Lung microvascular endothelial cell (primary cell): ENCODE measurements at places on chromosomes 2 and 18.

DNA sequence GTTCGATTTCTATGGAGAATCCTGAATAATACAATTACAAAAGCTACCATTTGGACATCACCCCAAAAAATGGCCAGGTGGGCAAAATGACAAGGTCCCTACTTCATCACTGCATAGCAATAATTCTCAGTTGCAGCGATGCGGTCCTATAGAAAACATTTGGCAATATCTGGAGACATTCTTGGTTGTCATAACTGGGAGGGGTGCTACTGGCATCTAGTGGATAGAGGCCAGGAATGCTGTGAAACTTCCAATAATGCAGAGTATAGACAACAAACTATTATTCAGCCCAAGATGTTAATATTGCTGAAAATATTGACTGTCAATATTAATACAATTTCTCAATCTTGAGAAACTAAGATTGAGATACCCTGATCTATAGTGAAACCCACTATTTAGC is 637.8 kb upstream of the PKDCC start:
- no peak for DNase-seq

GRCh38 chr2:150154308-150154797 is 333.1 kb downstream of the RND3 start:
- no peak for DNase-seq

DNA sequence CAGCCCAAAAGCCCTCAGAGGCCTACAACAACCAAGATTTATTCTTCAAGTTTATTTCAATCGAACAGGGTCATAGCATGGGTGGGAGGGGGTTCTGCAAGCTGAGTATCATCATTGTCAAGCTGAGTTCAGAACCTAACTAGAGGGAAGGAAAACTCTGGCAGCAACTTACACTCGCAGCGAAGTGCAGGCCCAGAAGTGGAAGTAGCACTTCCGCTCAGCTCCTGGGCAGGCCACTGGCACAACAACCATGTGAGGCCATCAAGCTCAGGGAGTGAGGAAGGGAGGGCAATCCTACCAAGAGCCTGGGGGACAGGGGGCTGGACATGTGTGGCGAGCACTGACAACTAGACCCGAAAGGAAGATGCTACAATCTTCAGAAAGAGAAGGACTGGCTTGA is 4.8 kb downstream of the UXS1 start:
- peak; percentile 35 for DNase-seq

DNA sequence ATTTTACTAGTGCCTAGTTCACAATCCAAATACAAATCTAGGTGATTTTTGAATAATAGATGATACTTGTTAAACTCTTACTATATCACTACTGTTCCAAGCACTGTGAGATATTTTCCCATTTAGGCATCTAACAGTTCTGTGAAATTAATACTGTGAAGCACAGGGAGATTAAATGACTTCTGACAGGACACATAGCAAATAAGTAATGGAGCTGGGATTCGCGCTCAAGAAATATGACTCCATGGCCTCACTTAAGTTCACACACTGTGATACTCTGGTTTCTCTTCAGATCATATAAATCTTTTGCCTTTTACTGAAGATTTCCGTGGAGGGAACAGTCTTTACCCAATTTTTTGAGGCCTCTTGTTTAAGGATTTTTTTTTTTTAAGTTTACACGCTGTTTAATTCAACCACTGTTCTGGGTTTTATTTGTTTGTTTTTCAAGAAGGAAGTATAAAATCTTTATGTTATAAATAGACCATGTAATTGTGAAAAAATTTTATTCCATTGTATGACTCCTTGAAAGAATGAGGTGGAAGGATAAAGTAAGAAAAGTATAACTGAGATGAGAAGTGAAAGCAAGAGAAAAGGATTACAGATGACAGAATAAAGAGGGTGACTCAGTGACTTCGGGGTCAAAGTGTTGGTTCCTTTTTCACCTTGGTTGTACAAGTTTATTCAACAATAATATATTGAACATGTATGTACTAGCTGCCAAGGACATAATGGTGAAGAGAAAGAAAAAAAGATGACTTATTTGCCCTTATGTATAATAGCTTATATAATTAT is 30.2 kb downstream of the RBM45 start:
- DNase-seq = no peak

GRCh38 chr2:105796791-105797190 is 52.1 kb downstream of the NCK2 start:
- DNase-seq = no peak

- no peak for DNase-seq
Measured at GRCh38 chr18:10135302-10135926, 221.6 kb downstream of the VAPA start.

- no peak for DNase-seq
Measured at GRCh38 chr2:155266109-155266508, 567.6 kb downstream of the KCNJ3 start.

DNA sequence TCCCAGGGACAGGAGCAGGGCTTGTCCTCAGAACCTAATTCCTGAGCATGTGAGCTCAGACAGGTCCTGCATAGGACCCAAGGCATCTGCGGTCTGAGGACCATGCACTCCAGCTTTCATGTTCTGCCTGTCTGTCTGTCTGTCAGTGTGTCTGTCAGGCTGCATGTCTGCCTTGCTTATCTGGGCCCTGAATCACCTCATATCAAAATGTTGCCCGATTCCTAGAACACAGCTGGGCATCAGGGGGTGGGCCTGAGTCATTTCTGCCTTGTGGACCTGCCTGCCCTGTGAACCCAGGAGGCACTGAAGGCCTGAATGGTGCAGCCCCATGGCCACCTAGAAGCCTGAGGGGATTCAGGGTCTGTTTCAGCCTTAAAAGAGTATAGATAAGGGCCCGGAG is 22.1 kb downstream of the INHBB start:
- DNase-seq = no peak

DNA sequence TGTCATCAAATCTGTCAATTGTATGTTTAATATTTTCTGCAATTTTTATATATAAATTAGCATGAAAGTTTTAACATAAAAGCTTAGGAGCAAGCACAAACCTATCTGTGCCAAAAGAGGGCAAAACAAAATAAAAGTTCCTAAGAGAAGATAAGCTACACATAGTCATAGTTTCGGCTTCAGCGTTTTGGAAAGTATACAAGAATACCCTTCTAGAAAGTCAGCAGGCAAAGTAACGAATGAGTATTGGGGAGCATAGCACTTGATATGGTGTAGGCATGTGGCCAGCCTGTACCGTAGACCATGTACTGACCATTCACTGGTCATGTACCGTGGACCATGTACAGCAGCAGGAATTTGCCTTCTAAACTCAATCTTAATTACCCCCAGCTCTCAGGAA is 156.1 kb downstream of the TMEM247 start:
- no peak for DNase-seq

DNA sequence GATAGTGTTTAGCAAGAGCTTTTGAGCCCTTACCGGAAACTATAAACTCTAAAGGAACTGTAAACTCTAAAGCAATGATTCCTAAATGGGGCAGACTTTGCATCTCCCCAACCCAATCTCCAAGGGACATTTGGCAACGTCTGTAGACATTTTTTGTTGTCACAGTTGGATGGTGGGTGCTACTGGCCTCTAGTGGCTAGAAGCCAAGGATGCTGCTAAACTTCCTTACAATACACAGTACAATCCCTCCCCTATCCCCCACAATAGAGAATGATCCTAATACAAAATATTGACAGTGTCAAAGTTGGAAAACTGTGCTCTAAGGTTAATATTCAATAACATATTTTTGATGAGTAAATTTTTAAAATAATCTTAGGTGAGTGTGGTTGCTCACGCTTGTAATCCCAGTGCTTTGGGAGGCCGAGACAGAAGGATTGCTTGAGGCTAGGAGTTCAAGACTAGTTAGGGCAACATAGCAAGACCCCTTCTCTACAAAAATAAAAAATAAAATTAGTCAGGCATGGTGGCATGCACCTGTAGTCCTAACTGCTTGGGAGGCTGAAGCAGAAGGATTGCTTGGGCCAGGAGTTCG is 66.7 kb downstream of the PTPN4 start:
- DNase-seq = peak; percentile 66

GRCh38 chr2:7646661-7647060 is 729.4 kb downstream of the RNF144A start:
- DNase-seq = no peak

DNA sequence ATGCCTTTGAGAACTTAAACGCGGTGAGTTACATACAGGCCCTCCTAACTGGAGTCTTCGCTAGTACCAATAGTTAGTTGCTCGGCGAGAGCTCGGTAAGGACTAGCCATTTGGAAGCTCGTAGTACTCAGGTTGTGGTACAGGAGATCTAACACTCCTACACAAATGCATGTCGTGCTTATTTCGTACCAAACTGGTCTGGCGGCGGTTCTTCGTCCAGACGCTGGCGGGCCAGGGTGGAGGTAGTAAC is 346 bp upstream of the VRK2 start:
- DNase-seq = no peak

DNA sequence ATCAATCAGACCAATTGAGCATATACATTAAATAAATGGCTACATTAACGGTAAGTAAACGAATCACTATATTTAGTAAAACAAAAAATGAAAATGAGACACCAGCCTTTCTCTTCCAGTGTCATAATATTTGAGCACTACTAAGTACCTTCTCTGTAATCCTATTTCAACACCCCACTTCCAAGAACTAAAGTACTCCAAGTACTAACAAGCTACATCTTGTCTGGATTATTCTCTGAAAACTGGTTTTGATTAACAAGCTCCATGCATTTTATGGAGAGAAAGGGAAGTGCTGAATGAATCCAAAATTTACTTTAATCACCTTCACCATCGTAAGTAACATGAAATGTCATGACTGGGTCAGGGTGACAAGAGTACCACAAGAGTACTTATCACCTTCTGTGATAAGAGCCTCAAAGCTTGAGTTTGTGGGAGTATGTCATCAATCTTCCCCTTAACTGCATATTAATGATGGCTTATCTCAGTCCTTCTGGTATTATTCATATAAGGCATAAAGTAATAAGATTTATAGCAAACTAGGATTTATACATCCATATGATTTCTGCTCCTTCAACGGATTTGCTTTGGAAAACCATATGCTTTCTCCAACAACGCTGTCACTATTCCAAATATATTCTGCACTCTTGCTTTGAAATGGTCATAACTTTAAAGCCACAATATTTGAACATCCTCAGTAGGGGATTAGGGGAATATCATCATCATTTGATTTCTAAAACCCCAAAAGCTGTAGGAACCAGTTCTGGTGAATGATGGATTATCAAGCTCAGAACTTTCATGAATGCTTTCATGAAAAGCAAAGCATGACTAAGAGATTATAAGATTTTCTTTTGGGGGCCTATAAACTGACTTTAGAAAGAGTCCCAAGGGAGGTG is 127.0 kb downstream of the ANTXR1 start:
- DNase-seq = no peak

DNA sequence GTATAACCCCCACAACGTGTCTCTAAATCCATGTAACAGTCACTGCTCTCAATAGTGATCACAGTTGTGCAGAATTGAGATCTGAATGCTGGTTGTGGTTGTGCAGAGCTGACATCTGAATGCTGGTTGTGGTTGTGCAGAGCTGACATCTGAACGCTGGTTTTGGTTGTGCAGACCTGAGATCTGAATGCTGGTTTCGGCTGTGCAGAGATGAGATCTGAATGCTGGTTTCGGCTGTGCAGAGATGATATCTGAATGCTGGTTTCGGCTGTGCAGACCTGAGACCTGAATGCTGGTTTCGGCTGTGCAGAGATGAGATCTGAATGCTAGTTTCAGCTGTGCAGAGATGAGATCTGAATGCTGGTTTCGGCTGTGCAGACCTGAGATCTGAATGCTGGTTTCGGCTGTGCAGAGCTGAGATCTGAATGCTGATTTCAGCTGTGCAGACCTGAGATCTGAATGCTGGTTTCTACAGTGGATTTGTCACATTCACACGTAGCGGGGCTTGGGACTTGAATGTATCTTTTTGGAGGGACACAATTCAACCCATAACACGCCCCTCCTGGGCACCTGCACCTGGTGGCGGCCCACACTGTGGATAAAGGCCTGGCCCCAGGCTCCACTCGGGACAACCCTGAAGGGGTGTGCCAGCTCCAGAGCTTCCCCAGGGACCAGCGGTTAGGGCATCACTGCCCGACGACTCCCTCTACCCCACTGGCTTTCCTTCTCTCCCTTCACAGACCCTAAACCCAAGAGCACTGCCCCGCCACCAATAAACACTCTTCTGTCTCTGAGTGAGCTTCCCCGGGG is 51.1 kb upstream of the SLC66A3 start:
- DNase-seq = no peak

DNA sequence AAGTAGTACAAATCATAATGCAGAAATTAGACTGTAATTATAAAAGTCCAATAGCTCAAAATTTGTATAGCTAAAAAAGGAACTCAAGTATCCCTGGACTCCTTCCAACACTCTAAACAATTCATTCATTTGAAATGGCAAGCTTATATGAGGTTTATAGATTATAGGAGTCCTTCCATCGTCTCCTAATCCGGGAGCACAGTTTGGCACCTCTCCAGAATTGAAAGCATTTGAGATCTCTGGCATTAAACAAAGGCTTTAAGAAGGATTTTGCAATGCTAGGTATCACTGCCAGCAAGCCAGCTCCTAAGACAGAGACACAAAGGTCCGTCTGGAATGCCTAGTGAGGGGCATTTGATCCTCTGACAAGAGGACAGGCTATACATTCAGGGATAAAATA is 90.9 kb downstream of the ACVR1 start:
- DNase-seq = peak; percentile 37

GRCh38 chr2:188327518-188328213 is 36.0 kb downstream of the GULP1 start:
- no peak for DNase-seq

- DNase-seq = no peak
Measured at GRCh38 chr2:170610615-170611014, 104.5 kb upstream of the SP5 start.

DNA sequence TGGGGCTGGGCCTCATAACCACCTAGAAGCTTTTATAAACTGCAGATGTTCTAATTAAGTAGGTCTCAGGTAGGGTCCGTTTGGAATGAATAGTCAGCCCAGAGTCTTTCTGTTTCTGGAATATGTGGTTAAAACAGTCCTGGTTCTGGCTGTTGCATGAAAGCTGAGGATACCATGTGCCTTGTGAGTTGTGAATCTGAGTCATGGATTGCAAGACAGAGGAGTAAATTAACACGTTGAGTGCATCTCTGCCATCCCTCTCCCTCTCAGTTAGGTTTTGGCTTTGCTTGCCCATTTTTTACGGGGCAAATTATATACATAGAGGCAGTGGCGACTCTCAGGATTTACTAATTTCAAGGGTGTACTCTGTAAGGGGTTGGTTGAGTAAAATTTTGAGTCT is 59.1 kb downstream of the NCK2 start:
- no peak for DNase-seq

GRCh38 chr18:35415511-35416073 is 38.5 kb upstream of the ZNF396 start:
- no peak for DNase-seq

GRCh38 chr18:73983496-73983895 is 164.1 kb downstream of the FBXO15 start:
- no peak for DNase-seq

- no peak for DNase-seq
Measured at GRCh38 chr18:39421276-39421675, 1855.7 kb upstream of the CELF4 start.
